ENCODE measurements at places on chromosomes 7 and 10. TPM values are rescaled to one million over a fixed set of nuclear protein-coding genes. Genes with fewer than 3 reads are reported as not detected.

Gene CDHR3
- total RNA-seq, result 12.0 TPM

Gene COA1
- total RNA-seq, result 48.3 TPM

Gene GHRHR
- not detected for total RNA-seq

Gene TMEM196
- not detected for total RNA-seq

Gene LRRD1
- total RNA-seq, result not detected

Gene MEOX2
- not detected for total RNA-seq

Gene CXCL12
- 16.0 TPM for total RNA-seq

Gene LIPJ
- under 0.01 TPM for total RNA-seq

Gene NME8
- total RNA-seq, result not detected

Gene MALRD1
- not detected for total RNA-seq

Gene LBX1
- total RNA-seq, result not detected

Gene RET
- 0.33 TPM for total RNA-seq

Gene FEZF1
- total RNA-seq, result not detected

Gene CFAP46
- total RNA-seq, result 0.73 TPM

Gene GPR26
- total RNA-seq, result not detected

Gene NRAP
- under 0.01 TPM for total RNA-seq

Gene CHST15
- 0.46 TPM for total RNA-seq

Gene PLXNA4
- under 0.01 TPM for total RNA-seq

Gene LDB3
- 1.7 TPM for total RNA-seq

Gene MSMB
- total RNA-seq, result not detected

Gene CLRN3
- total RNA-seq, result not detected

Gene CHST3
- total RNA-seq, result 30.9 TPM

Gene GBX1
- total RNA-seq, result not detected

Gene CEP55
- 28.9 TPM for total RNA-seq

Gene CLCN1
- total RNA-seq, result not detected

Gene EVX1
- total RNA-seq, result not detected

Gene BTBD16
- not detected for total RNA-seq

Gene TMEM236
- 0.77 TPM for total RNA-seq

Gene SLC18A3
- total RNA-seq, result not detected

Gene FAM237B
- not detected for total RNA-seq

Gene PDK4
- 15.0 TPM for total RNA-seq

Gene CFAP70
- 1.5 TPM for total RNA-seq

Gene TACC2
- total RNA-seq, result 11.0 TPM

Gene DENND2A
- total RNA-seq, result 13.8 TPM

Gene DYDC2
- total RNA-seq, result not detected

Gene PPP1R3C
- total RNA-seq, result 47.4 TPM

Gene CACNA2D1
- total RNA-seq, result 23.4 TPM

Gene SEMA3E
- total RNA-seq, result not detected

Gene FAM20C
- 6.9 TPM for total RNA-seq

Gene ATRNL1
- total RNA-seq, result 22.9 TPM

Gene TSPAN33
- 3.1 TPM for total RNA-seq

Gene LRRN3
- total RNA-seq, result 0.73 TPM
